Activated CD4-positive, alpha-beta T cell treated with anti-CD3 and anti-CD28 coated beads, Interleukin-2, amount 10 ng/mL, durations not matched to agents 7 days and 5 days (primary cell): ENCODE measurements at places on chromosomes 1 and 21.

DNA sequence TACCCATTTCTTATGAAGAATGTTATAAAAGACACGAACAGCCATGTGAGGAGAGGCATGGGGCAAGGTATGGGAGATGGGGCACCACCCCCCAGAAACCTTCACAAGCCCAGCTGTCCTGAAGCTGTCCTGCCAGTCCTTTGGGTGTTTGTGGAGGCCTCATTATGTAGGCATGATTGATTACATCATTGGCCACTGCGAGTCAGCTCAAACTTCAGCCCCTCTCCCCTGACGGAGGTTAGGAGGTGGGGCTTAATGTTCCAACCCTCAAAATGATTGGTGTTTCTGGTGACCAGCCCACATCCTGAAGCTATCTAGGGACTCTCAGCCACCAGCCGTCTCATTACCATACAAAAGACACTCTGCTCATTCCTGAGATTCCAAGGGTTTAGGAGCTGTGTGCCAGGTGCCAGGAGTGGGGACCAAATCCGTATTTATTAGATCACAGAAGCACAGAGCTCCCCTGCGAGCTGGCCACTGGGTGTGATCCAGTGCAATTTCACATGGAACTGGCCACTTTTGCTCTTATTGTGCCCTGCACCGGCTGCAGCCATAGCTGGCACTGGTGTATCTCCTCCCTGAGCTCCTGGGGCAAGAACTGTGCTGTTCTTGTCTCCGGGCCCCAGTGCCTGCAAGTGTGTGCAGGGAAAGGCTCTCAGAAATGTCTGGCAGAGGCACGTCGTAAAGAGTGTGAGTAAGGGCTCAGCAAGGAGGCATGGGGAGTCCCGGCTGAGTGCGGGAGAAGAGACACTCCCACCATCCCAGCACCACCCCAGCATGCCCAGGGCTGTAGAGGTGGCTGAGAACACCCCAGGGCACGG lies 10.5 kb downstream of the KIAA1614 start:
- DNase-seq: no peak

- DNase-seq: no peak
These were observed 8.7 kb downstream of the KIAA1614 start for GRCh38 chr1:180921386-180921785.

- no peak for DNase-seq
These were observed 144.1 kb downstream of the CDC42BPA start for GRCh38 chr1:227174164-227174563.

- DNase-seq: peak; percentile 9
These were observed 26.9 kb downstream of the SORT1 start for GRCh38 chr1:109370712-109371340.

- DNase-seq: no peak
These were observed 553 bp upstream of the SLC30A2 start for GRCh38 chr1:26046246-26047095.

DNA sequence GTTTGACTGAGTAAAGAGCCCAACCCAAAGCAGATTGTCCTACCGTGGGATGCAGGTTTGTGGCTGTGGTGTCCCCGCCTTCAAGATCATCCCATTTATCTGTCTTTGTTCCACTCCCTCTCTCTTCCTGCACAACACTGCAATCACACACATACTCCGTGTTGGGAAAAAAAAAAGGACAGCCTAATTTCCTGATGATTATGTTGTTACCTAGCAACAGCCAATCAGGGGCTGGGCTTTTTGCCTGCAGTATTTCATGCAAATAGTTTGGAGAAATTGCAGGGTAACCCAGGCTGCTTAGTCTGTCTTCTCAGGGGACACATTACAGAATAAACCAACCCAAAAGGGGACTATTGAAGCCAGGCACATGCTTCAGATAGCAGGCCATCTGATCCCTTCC lies 38.3 kb downstream of the PHC2 start:
- DNase-seq: no peak

- DNase-seq: no peak
These were observed 37.0 kb downstream of the UBE2G2 start for GRCh38 chr21:44764319-44765230.

DNA sequence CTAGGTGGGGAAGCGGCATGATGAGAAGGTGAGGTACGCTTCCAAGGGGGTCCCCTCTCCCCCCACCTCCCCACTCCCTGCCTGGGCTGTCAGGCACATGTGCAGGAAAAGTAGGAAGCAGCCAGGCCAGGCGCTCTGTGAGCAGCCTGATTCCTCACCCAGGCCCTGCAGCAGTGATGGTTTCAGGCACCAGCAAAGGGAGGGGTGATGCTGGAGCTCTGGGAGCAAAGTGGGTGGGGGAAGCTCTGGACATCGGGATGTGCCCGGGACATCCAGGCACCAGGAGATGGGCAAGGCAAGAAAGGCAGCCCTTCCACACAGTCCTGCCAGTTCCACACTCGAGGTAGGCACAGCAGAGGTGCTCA lies 106.1 kb downstream of the CRYAA start:
- DNase-seq: no peak

- no peak for DNase-seq
These were observed 25.4 kb downstream of the ECE1 start for GRCh38 chr1:21264898-21265297.

GRCh38 chr1:91831132-91831930 lies 54.6 kb downstream of the TGFBR3 start:
- DNase-seq: no peak

- DNase-seq: no peak
These were observed 178.2 kb downstream of the KCNK2 start for GRCh38 chr1:215260711-215261110.

GRCh38 chr1:155044812-155045657 lies 6.1 kb upstream of the ADAM15 start:
- peak; percentile 78 for DNase-seq

DNA sequence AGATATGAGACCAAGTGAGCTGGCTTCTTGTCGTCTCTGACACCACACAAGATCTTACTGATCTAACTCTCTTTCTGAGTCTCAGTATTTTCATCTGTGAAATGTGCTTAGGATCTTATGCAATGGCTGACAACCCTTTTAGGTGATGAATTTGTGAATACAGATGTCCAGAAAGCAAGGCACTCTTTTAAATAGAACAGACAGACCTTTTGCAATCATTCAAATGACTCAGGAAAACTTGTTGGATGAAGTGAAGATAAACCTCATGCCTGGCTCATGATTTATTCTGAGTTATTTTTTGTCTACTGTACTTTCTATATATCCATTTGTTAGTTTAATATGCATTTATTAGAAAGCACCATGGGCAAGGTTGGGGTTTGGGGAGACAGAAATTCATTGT lies 411.3 kb downstream of the PTPRU start:
- no peak for DNase-seq

GRCh38 chr1:145962157-145963102 lies 1.9 kb downstream of the ANKRD34A start:
- peak; percentile 20 for DNase-seq

GRCh38 chr21:31731056-31731856 lies 662 bp downstream of the SCAF4 start:
- peak; percentile 55 for DNase-seq

DNA sequence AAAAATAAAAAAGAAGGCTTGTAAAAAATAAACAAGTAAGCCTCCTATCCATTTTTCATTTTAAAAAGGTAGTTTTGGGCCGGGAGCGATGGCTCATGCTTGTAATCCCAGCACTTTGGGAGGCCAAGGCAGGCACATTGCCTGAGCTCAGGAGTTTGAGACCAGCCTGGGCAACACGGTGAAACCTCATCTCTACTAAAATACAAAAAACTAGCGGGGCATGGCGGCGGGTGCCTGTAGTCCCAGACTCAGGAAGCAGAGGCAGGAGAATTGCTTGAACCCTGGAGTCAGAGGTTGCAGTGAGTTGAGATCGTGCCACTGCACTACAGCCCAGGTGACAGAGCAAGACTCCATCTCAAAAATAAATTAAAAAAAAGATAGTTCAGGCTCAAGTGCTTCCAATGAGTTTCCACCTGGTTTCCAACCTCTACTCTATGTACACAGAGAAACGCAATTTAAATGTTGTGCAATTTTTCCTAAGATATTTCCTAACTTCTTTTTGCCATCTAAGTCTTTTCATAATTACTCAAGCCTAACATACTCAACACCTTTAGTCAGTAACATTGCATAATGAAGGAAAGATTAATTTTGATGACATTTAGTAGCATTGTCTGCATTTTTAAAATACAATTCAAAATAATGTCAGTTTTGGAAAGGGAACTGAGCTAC lies 106.3 kb downstream of the KCNT2 start:
- DNase-seq: no peak

- no peak for DNase-seq
These were observed 16.9 kb upstream of the SLAMF9 start for GRCh38 chr1:159970932-159971342.

- no peak for DNase-seq
These were observed 84.0 kb upstream of the USP25 start for GRCh38 chr21:15645830-15646229.

GRCh38 chr1:7695497-7696117 lies 75.5 kb upstream of the VAMP3 start:
- DNase-seq: no peak

GRCh38 chr1:36530791-36531190 lies 48.1 kb upstream of the CSF3R start:
- DNase-seq: no peak

DNA sequence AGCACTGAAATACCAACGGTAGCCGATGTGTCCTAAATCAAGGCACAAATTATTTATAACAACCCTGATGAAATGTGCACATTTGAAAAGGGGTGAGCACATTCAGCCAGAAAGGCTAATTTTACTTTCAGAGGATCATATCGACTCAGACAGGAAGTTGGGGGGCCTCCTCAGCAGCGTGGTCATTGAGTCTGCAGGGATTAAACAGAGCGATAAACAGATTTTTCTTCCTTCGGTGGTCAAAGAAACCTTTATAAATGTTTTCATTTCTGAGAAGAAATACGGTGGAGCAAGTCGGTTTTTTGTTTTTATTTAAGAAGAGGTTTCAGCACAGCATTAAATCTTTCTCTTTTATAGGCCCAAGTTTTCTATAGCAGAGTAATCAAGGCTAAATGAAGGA lies 45.7 kb downstream of the PGM1 start:
- DNase-seq: no peak

GRCh38 chr1:192739476-192740184 lies 69.2 kb upstream of the RGS2 start:
- no peak for DNase-seq

DNA sequence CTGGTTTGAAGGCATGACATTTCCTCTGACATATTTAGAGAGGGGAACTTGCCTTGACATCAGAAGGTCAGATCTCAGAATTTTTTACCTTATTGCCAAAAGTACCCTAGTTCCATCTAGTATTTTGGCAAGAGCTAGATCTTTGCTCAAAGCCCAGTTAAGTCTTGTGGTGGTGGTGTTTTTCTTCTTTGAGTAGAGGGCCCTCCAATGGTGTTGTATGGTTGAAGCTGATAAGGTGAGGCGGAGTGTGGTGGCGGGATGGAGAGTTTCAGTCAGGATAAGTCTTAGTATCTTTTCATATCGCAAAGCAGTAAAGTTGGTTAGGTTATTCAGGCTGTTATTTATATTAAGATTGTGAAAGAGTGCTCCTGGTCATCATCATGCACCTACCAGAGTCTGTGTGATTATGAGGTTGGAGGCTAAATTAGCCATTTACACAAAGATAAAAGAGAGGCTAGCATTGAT lies 20.1 kb upstream of the MACF1 start:
- DNase-seq: no peak

- DNase-seq: no peak
These were observed 18.2 kb downstream of the IKBKE start for GRCh38 chr1:206488466-206488865.

GRCh38 chr21:19731251-19731650 lies 1267.0 kb upstream of the NCAM2 start:
- DNase-seq: no peak

- no peak for DNase-seq
These were observed 11.6 kb upstream of the OR2G2 start for GRCh38 chr1:247576514-247576913.

DNA sequence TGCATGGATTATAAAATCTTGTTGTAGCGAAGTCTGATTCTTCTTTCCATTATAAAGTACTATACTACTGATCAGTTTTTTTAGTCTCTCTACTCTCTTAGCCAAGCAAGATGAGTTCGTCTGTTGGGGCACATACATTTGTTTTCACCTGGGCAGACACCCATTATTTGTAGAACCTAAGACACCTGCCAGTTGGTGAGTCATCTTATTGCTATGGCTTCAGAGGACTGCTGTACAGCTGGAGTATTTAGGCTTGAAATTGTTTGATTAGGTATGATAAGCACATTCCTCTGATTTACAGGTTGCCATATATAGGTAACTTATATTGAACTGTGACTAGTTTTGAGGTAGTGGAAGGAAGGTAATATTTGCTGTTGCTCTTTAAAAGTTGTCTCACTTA lies 17.2 kb downstream of the RBM15 start:
- DNase-seq: no peak

- no peak for DNase-seq
These were observed 8.4 kb upstream of the MTF1 start for GRCh38 chr1:37867784-37868183.

GRCh38 chr1:63012339-63012738 lies 228.4 kb downstream of the ATG4C start:
- no peak for DNase-seq

GRCh38 chr1:39663559-39663958 lies 8.3 kb downstream of the NT5C1A start:
- no peak for DNase-seq

- DNase-seq: peak; percentile 56
These were observed 67.1 kb downstream of the UBE2T start for GRCh38 chr1:202274611-202275010.

DNA sequence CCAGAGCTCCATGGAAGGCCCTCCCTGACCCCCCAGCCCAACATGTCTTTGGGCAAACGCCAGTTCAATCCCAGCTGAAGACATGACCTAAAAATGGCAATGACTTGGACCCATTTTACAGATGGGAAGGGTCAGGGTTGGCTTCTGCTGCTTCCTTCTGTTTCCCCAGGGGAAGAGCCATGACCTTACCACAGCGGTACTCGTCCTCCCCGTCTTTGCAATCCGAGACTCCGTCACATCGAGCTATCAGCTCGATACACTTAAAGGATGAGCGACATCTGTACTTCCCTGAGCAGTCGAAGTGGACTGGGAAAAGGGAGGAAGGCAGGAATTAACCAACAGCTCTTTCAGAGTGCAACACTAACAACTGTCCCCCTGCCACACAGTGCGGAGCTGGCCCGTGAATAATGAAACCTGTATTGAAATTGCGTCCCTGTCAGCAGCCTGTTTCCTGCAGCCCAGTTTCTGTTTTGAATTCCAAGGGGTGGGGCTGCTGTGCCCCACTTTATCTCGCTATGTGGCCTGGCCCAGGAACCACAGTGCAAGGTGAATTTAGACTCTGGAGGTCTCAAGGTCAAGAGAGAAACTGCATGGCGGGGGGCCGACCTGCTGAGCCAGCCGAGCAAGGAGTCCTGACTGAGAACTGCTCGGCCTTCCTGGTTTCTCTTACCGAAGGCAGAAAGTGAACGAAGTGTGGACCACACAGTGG lies 7.0 kb downstream of the TMPRSS3 start:
- DNase-seq: no peak

- DNase-seq: no peak
These were observed 111.5 kb downstream of the ETS2 start for GRCh38 chr21:38917043-38917774.

GRCh38 chr1:113905435-113905861 lies 322 bp downstream of the DCLRE1B start:
- DNase-seq: peak; percentile 31

GRCh38 chr1:167922023-167922422 lies 8.1 kb upstream of the ADCY10 start:
- no peak for DNase-seq

GRCh38 chr1:19339214-19339861 lies 27.2 kb downstream of the SLC66A1 start:
- no peak for DNase-seq

GRCh38 chr21:45244799-45245340 lies 42.8 kb downstream of the POFUT2 start:
- no peak for DNase-seq

- no peak for DNase-seq
These were observed 1.4 kb downstream of the GUCA2A start for GRCh38 chr1:42163114-42163513.
